Activated CD4-positive, alpha-beta memory T cell treated with anti-CD3 and anti-CD28 coated beads, Interleukin-2, amount 10 ng/mL, durations not matched to agents 7 days and 5 days (primary cell): ENCODE measurements at places on chromosomes 7 and 10. TPM values are rescaled to one million over a fixed set of nuclear protein-coding genes. Genes with fewer than 3 reads are reported as not detected.
A peak's percentile ranks its signal among the peaks of the same experiment; 100 is the strongest.

DNA sequence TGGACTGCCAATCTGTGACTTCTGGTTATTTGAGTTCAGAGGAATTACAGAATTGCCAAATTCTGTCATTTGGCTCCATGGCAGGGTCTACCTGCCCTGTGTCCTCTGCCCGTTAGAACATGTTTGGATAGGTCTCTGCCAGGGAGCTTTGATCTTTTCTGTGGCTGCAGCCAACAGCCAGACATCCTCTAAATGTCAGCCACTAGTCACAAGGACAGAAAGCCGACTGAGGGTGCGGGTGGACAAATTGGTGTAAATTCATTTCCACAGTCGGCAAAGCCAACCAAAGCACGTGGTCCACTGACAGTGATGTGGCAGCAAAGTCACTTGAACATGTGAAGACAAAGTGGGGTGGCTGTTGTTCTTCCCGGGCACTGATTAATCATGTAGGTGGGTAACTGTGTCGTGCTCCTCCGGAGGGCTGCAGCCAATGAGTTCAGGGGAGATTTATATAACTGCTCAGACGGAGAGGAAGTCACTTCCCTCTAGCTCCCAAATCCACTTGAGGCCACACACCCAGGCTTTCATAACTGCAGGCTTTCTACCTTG lies 26.7 kb upstream of the CAMK1D start:
- DNase-seq, result no peak
- H3K27ac ChIP-seq, result no peak overlapping the region
- no peaks in the 10 kb centered on the region for H3K36me3 ChIP-seq
- peaks cover 4% of the 10 kb centered on the region for H3K27me3 ChIP-seq
- peaks cover 5% of the 10 kb centered on the region for H3K4me1 ChIP-seq
- no peak overlapping the region for H3K4me3 ChIP-seq

- H3K4me1 ChIP-seq, result no peaks in the 10 kb centered on the region
- H3K36me3 ChIP-seq, result no peaks in the 10 kb centered on the region
- H3K27me3 ChIP-seq, result no peaks in the 10 kb centered on the region
- DNase-seq, result no peak
Observed at GRCh38 chr10:108566316-108567107, 1356.8 kb downstream of the XPNPEP1 start.

GRCh38 chr10:19891429-19891828 lies 75.2 kb downstream of the PLXDC2 start:
- no peak overlapping the region for H3K27ac ChIP-seq
- no peak for DNase-seq
- H3K4me1 ChIP-seq, result no peaks in the 10 kb centered on the region
- H3K4me3 ChIP-seq, result no peak overlapping the region

The SYT15B gene
- 0.20 TPM for total RNA-seq

DNA sequence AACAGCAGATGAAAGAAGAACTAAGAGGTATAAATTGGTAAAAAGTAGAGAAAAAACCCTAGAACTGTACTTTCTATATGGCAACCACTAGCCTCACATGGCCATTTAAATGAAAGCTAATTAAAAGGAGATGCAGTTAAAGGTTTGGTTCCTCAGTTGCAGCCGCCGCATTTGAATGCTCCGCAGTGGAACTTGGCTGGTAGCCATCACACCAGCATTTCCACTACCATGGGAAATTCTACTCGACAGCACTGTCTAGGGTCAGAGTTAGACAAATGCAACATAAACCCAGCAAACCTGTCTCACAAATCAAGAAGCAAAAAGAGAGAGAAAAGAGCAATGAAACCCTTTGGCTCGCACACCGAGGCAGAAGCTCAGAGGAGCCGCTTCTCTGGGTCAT lies 29.7 kb downstream of the VIPR2 start:
- peaks cover 23% of the 10 kb centered on the region for H3K27me3 ChIP-seq
- no peak overlapping the region for H3K4me3 ChIP-seq
- H3K36me3 ChIP-seq, result no peaks in the 10 kb centered on the region

DNA sequence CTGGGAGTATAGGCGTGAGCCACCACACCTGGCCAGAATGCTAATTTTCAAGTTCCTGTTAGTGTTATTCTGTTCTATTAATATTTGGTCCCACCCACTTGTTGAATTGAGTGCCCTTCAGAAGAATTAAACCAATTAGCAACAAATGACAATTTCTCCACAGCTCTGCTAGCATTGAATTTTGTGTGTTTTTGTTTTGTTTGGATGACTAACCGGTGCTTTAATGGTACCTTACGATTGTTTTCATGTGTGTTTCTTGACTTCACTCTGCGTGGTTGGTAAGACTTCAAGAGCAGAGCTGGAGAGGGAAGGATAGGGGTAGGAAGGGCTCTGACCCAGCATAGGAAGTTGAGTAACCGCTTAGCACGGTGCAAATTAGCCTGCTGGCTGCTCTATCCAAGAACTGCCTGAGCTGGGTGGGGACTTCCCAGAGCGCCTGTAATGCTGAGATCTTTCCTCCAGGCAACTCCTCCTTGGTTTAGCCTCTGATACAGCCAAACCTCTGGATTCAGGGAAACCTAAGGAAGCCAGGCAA lies 4.6 kb downstream of the ARPC1B start:
- peaks cover 57% of the 10 kb centered on the region for H3K4me1 ChIP-seq
- no peaks in the 10 kb centered on the region for H3K27me3 ChIP-seq
- H3K27ac ChIP-seq, result peak overlapping the region; percentile 97
- peaks cover 53% of the 10 kb centered on the region for H3K36me3 ChIP-seq

DNA sequence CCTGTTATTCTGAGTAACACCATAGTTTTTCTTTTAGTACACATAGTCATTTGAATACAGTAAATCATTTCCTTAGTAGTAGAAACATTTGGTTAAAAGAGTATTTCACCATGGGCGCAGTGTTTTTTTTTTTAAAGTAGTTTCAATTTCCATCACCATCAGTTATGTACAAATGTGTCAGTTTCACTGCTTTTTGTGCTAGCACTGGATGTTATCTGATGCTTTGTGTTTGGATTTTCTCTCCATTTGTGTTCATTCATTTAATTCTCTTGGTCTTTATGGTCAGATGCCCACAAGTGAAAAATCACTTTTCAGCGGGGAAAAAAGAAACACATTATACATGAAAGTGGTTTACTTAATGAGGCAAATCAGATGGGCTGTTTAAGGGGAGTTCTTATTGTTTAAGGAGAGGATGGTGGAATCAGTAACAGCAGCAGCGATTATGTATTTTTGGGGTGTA lies 16.0 kb upstream of the HK1 start:
- peaks cover 4% of the 10 kb centered on the region for H3K36me3 ChIP-seq
- DNase-seq, result no peak
- peak overlapping the region; percentile 0 for H3K4me3 ChIP-seq
- peaks cover 23% of the 10 kb centered on the region for H3K4me1 ChIP-seq
- H3K27ac ChIP-seq, result peak overlapping the region; percentile 24
- no peaks in the 10 kb centered on the region for H3K27me3 ChIP-seq

DNA sequence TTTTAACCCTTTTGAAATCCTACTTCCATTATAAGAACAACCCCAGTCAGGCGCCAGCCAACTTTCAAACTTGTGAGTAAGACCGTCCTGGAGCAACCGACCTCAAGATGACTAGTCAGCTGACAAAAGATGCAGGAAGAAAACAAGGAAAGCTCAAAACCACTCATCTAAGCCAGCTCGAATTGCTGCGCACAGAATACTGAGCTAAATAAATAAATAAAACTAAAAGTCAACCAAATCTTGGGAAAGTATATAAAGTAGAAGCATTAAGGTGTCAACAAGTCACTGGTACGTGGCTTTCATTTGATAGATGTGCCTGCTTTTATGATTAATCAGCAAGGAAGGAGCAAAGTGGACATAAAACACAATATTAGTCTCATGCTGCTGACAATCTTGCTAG lies 1269.8 kb downstream of the XPNPEP1 start:
- no peaks in the 10 kb centered on the region for H3K4me1 ChIP-seq
- no peak overlapping the region for H3K4me3 ChIP-seq
- H3K36me3 ChIP-seq, result no peaks in the 10 kb centered on the region
- H3K27ac ChIP-seq, result no peak overlapping the region
- H3K27me3 ChIP-seq, result no peaks in the 10 kb centered on the region

DNA sequence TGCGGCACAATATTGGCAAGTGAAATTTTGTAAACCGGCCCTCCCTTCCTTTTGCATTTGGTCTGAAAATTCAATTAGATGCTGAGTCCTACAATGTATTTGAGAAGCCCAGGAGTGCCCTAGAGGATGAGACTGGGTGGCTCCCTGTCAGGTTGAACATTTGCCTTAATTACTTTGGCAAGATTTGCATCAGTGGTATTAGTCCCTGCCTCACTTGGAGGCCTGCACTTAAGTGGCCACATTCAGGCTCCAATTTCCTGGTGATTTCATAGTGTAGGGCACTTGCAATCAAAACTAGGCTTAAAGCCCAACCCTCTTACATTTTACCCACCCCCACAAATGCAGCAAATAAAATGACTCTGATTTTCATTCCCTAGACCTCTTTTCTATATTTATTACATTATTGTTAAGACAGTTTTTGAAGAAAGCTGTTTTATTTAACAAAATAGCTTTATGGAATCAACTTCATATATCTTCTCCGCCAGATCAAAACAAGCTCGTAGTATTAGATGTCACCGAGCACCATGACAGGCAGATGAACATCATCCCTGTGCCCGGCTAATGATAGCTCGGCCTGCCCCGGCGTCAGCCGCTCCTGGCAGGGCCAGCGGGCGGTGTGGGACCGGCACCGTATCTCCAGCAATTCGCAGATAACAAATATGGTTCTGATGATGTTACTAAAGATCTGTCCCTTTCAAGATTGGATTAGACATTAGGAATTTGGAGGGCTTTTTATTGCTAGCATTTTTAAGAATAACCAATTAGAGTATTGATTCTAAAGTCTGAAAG lies 73.6 kb downstream of the EGFR start:
- H3K4me3 ChIP-seq, result no peak overlapping the region
- DNase-seq, result no peak
- H3K36me3 ChIP-seq, result no peaks in the 10 kb centered on the region
- H3K27me3 ChIP-seq, result peaks cover 11% of the 10 kb centered on the region
- no peak overlapping the region for H3K27ac ChIP-seq

The BRAF gene
- total RNA-seq, result 30.9 TPM

The ITIH2 gene
- not detected for total RNA-seq

The FAM25G gene
- not detected for total RNA-seq

The FRAT1 gene
- total RNA-seq, result 7.6 TPM

The PROSER2 gene
- 0.28 TPM for total RNA-seq

- H3K4me3 ChIP-seq, result no peak overlapping the region
- H3K36me3 ChIP-seq, result peaks cover 8% of the 10 kb centered on the region
- DNase-seq, result no peak
- no peaks in the 10 kb centered on the region for H3K27me3 ChIP-seq
- peaks cover 24% of the 10 kb centered on the region for H3K4me1 ChIP-seq
Observed at GRCh38 chr7:77729574-77730348, 33.5 kb downstream of the RSBN1L start.

The CYP2C19 gene
- total RNA-seq, result not detected

The PLXDC2 gene
- not detected for total RNA-seq

The RAB19 gene
- 4.8 TPM for total RNA-seq

- H3K36me3 ChIP-seq, result peaks cover 11% of the 10 kb centered on the region
- H3K4me1 ChIP-seq, result peaks cover 32% of the 10 kb centered on the region
- no peaks in the 10 kb centered on the region for H3K27me3 ChIP-seq
- peak overlapping the region; percentile 83 for H3K27ac ChIP-seq
- DNase-seq, result no peak
- H3K4me3 ChIP-seq, result peak overlapping the region; percentile 73
Observed at GRCh38 chr10:102064503-102064867, 664 bp upstream of the HPS6 start.

GRCh38 chr7:139526578-139527544 lies 3.4 kb downstream of the CLEC2L start:
- no peaks in the 10 kb centered on the region for H3K36me3 ChIP-seq
- no peak for DNase-seq
- H3K27ac ChIP-seq, result no peak overlapping the region
- H3K27me3 ChIP-seq, result peaks cover 37% of the 10 kb centered on the region

The MCM7 gene
- 266 TPM for total RNA-seq

GRCh38 chr10:116125180-116125579 lies 147.8 kb downstream of the GFRA1 start:
- no peak overlapping the region for H3K27ac ChIP-seq
- no peak for DNase-seq
- no peaks in the 10 kb centered on the region for H3K27me3 ChIP-seq
- no peak overlapping the region for H3K4me3 ChIP-seq
- no peaks in the 10 kb centered on the region for H3K4me1 ChIP-seq
- no peaks in the 10 kb centered on the region for H3K36me3 ChIP-seq

DNA sequence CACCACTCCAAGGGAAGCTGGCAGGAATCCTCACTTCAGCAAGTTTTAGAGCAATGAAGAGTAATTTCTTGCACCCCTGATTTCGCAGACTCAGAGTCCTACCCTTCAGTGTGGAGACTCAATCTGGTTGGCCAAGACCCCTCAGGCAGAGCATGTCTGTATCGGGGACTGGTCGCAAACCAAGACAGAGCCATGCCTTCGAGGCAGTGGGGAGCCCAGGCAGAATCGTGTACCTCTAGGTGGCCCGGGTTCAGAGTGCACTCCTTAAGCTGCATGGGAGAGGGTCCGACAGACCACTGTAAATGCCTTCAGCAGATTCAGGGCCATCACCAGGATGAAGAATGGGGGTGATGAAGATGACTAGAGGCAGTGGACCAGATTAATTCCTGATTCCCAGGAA lies 94.9 kb downstream of the STRA8 start:
- DNase-seq, result no peak
- H3K4me1 ChIP-seq, result peaks cover 4% of the 10 kb centered on the region
- H3K27ac ChIP-seq, result no peak overlapping the region
- no peaks in the 10 kb centered on the region for H3K27me3 ChIP-seq

- DNase-seq, result no peak
- no peaks in the 10 kb centered on the region for H3K27me3 ChIP-seq
- H3K4me3 ChIP-seq, result no peak overlapping the region
- H3K36me3 ChIP-seq, result no peaks in the 10 kb centered on the region
- H3K4me1 ChIP-seq, result no peaks in the 10 kb centered on the region
- no peak overlapping the region for H3K27ac ChIP-seq
Observed at GRCh38 chr7:19352305-19352695, 207.1 kb upstream of the FERD3L start.

DNA sequence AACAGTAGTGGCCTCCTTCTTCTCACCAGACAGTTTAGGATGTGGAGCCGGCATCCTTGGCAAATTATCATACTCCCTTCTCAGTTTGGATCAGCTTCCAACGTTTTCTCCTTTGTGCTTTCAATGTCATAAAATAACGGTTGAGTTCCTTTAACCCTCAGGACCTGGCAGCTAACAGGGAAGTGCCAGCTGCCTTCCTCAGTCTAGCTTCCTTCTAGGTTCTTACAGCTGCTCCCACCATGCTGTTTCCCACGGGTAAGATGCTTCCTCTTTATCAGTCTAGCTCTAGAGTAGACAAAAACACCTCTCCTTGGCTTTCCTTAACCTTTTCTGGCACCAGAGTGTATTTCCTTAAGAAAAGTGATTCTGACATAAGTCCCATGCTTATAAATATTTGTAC lies 33.2 kb downstream of the BLVRA start:
- no peak overlapping the region for H3K4me3 ChIP-seq
- no peak for DNase-seq
- H3K4me1 ChIP-seq, result peaks cover 5% of the 10 kb centered on the region
- H3K36me3 ChIP-seq, result peaks cover 34% of the 10 kb centered on the region

DNA sequence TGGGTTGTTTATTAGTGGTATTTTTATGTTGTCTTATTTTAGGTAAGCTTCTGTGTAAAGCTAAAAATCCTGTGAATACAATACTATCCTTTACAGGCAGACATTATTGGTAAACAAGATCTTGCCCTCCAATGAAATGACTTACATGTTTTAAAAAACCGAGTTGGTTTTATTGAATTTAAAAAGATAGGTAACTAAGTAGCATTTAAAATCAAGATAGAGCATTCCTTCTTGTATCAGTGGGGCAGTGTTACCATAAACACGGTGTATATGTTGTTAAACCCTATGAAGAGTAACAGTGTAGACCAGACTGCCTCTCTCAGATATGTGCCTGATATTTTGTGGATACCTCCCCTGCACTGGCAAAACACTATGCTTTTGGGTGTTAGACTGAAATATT lies 81.0 kb downstream of the SNX10 start:
- H3K27me3 ChIP-seq, result peaks cover 6% of the 10 kb centered on the region
- no peak for DNase-seq
- no peak overlapping the region for H3K27ac ChIP-seq
- no peak overlapping the region for H3K4me3 ChIP-seq

The HMX2 gene
- not detected for total RNA-seq

The SLC25A13 gene
- total RNA-seq, result 7.8 TPM
